ENCODE measurements at places on chromosomes 6 and 20.

DNA sequence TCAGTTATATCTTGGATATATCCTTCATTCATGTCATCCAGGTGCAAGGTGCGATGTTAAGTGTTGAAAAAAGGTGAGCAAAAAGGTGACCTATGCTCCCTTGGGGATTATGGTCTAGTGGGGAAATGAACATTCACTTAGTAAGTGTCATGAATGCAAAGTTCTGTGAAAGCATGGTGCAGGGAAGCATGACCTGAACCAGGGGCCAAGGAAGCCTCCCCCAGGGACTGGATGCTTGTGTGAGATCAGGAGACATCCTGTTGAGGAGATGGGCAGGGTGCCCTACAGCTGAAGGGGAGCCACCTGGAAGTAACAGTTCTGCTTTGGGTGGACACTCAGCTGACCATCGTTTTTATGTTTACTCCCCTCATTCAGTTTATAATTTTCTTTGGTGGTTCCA lies 179.5 kb downstream of the SYNDIG1 start:
- DNase-seq = no peak

- DNase-seq = no peak
These were observed 15.3 kb downstream of the PCNA start for GRCh38 chr20:5104479-5104878.

- DNase-seq = peak; percentile 72
These were observed 12.5 kb downstream of the PRDM1 start for GRCh38 chr6:106098383-106099234.

DNA sequence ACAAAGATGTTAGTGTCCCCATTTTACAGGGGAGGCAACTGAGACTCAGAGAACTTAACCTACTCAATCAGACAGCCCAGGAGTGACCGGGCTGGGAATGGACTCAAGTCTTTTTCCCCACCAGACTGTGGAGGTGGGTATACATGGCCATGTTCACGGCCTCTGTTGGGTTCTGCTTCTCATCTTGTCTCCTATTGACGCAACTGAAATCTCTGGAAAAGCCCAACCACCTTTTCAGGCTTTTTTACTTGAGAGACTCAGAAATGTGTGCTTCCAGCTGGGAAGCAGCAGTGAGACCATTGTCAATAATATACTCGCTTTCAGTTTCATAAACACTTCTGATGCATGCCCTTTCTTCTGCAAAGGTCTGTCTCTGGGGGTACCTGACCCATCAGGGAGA lies 70.7 kb downstream of the SOBP start:
- no peak for DNase-seq

Data from thyroid gland (tissue), 4 donors.